ENCODE measurements at places on chromosomes 4 and X.
A peak's percentile ranks its signal among the peaks of the same experiment; 100 is the strongest.

- DNase-seq = no peak
Measured at GRCh38 chr4:41748074-41748570, 403 bp downstream of the PHOX2B start.

DNA sequence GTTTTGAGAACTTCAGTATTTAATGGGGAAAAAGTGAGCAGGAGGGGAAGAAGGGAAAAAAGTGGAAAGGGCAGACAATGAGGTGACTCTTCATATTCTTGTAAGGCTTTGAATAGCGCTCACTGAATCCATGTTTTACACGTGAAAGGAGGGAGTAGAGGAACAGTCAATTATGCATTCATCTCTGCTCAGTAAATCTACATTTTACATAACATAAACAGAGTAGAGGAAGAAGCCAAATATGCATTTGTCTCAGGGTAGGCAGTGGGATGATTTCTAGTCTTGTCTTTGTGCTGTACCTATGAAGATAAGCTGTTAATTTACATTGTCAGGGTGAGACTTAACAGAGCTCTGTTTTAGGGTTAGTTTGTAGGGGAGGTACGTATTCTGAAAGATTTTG is 19.4 kb upstream of the ELF2 start:
- DNase-seq = no peak

DNA sequence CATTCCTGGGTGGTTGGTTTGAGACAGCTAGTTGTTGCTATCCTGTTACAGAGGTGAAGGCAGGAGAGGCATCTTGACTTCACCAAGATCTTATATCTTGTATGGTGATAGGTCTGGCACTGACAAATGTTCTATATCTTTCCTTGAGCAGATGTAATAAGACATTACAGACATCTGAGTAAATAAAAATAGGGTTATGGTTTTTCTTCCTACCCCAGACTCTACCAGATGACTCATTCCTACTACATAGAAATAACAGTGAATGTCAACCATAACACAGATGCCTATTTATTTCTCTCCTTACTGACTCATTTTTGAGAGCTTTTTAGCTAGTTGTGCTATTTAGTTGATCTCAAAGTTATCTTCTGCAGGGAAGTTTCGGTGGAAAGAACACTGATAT is 21.9 kb downstream of the HNRNPH2 start:
- DNase-seq = no peak

DNA sequence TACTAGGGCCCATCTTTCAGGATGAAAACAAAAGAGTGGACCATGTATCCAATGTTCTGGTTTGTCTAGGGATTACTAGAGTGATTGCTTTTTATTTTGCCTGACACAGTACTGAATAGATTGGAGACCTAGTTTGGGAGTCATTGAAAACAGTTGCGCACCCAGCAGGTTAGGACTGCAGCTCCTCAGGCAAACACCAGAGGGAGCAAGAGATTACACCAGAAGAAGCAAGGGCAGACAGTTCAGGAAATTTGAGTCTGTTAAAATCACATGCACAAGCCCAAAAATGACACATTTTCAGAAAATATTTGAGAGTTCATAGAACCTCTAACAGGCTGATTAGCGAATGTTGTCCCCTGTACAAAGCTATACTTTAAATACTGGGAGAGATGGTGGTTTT is 55.6 kb downstream of the CYLC1 start:
- peak; percentile 11 for DNase-seq

Data from WERI-Rb-1 (cell line).